ENCODE measurements at places on chromosomes 1 and 21.

DNA sequence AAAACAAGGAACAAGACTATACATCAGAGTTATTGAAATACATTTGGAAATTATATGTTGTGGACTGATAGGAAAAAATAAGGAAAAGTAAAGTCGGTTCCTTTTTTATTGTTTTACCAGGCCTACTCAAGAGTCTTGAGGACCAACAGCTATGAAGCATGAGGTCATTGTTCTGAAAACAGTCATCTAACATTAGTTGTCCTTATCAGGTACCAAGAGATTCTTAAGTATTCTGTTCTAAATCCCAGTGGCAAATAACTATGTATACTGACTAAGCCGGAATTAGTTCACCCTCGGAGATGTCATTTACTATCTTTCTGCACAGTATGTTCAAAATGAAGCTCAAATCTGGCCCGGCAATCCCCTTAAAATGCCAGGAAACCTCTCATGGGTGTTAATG, 585 bp downstream of the ADGRL4 start:
- no peak for DNase-seq
- H3K27me3 ChIP-seq = no peaks in the 10 kb centered on the region
- peak overlapping the region; percentile 37 for H3K4me3 ChIP-seq
- peak overlapping the region; percentile 57 for H3K27ac ChIP-seq
- no peaks in the 10 kb centered on the region for H3K4me1 ChIP-seq

DNA sequence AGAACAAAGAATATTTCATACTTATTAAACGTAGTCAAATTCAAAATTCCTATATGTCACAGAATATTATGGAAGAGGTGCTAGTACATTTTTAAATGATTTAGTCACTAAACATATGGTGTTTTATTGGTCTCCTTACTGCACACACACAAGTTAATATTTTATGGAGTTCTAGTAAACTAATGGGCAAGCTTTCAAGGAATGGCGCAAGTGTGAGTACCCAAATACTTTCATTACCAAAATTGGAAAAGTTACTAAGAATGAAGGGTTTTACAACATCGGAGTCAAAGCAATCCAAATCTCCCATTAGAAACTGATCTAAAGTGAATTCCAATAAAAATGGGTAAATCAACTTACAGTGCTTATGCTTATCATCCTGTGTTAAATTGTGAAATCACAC, 921.9 kb downstream of the ADGRL2 start:
- DNase-seq = no peak
- no peaks in the 10 kb centered on the region for H3K4me1 ChIP-seq
- H3K4me3 ChIP-seq = no peak overlapping the region
- H3K27me3 ChIP-seq = no peaks in the 10 kb centered on the region
- H3K27ac ChIP-seq = no peak overlapping the region

DNA sequence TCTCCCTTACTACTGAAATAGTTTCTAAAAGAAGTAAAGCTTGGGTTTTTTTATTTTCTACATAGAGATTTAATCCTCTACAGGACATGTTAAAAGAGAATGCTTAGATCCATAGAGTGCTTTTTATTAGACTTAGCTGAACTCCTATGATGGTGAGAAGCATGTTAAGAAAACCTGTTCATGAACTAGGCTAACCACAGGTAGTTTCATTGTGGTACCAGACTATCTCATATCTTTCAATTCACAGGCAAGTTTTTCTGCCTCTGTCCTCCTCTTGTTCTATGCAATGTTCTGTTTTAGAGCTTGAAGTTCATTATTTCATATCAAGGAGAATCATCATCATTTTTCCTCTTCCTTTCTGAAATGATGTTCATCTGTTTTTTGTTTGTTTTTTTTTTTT, 65.4 kb downstream of the ELAVL4 start:
- DNase-seq = no peak
- no peak overlapping the region for H3K4me3 ChIP-seq
- H3K27ac ChIP-seq = no peak overlapping the region
- H3K36me3 ChIP-seq = no peaks in the 10 kb centered on the region

DNA sequence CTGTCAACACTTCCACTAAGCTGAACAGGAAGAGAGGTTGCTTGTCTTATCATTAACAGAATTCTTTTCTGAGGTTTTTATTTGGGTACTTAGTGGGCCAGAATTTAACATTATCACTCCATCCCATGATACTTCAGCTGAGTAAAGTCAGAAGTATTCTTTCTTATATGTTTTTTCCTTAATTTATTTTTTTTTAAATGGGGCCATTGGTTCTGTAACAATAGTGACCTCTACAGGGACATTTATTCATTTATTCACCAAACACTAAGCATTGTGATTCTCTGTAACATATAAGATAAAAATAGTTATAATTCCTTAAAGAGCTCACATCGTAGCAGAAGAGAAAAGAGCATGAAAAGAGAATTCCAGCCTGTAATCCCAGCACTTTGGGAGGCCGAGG, 9.8 kb downstream of the GREM2 start:
- no peak for DNase-seq
- H3K27me3 ChIP-seq = no peaks in the 10 kb centered on the region

GRCh38 chr1:115364046-115364779, 26.2 kb upstream of the NGF start:
- H3K27me3 ChIP-seq = no peaks in the 10 kb centered on the region
- DNase-seq = no peak
- H3K4me3 ChIP-seq = no peak overlapping the region

All from esophagus muscularis mucosa (tissue), 4 donors.